ENCODE measurements at places on chromosomes 5 and 9.
A peak's percentile ranks its signal among the peaks of the same experiment; 100 is the strongest.

DNA sequence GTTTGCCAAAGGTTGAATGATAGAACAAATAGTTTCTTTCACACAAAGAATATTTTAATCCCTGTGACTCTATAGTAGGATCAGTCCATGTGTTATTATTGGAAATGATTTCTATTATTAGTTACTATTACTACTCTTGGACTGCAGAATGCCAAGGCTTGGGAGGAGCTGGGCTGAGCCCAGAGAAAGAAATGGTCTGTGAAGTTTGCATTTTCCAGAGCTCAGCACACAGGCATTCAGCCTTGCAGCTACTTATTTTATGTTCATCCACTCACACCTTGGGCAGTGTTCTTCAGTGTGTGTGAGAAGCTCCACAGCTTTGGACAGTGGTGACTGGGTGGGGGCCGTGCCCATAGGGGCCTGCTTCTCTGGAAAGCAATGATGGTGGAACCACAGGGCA is 583.1 kb downstream of the CCDC171 start:
- DNase-seq: no peak

DNA sequence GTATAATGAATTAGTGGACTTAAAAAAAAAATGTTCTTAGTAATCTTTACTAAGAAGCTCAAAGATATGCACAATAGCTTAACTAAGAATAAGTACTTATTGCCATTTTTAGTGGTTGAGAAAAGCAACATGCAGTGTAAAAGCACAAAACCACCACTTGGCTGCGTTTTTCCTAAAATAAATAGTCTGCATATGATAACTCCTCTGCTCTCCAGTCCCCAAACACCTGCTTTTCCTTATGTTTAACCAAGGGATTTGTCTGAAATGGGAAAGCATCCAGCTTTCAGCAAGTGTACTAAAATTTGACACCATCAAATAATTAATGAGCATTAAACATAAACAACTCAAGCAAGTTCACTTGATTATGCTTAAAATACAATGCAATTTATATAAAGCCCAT is 41.4 kb downstream of the PSIP1 start:
- no peak for DNase-seq

DNA sequence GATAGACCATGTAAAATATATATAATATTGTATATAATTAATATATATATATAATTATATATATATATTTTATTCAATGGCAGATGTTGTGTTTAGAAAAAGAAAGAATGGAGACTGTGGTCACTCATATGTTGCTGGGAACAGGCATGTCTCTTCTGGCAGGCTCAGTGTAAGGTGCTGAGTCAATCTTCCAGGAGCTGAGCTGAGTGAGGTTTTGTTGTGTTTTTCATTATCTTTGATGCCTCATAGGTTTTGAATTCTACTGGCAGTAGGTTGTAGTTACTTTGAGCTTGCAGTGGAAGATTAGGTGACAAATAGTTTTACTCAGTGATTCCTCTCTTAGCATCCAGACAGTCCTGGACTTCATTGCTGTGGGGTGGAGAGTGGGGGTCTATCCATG is 561.3 kb downstream of the IRX1 start:
- DNase-seq: no peak

- DNase-seq: peak; percentile 24
Observed at GRCh38 chr9:122445155-122445749, 32.5 kb downstream of the OR1J1 start.

DNA sequence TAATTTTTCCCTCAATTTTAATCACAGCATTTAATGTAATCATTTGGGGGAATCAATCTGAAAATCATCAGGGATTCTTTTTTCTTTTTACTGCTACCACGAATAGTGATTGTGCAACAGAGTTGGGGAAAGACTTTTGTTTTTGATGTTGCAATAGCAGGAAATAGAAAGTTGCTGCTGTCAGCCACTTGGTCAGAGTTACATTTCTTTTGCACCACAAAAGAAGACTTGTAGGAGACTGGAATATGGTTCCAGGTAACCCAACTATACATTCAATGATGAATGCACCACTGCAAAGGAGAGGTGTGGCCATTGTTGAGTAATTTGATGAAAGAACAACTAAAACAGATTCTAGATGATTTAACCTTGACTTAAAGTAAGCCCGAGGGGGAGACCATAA is 46.3 kb upstream of the PALM2AKAP2 start:
- DNase-seq: no peak

- no peak for DNase-seq
Observed at GRCh38 chr5:60568646-60569045, 131.3 kb downstream of the DEPDC1B start.

GRCh38 chr5:123937230-123937629 is 425.3 kb downstream of the CSNK1G3 start:
- DNase-seq: no peak

DNA sequence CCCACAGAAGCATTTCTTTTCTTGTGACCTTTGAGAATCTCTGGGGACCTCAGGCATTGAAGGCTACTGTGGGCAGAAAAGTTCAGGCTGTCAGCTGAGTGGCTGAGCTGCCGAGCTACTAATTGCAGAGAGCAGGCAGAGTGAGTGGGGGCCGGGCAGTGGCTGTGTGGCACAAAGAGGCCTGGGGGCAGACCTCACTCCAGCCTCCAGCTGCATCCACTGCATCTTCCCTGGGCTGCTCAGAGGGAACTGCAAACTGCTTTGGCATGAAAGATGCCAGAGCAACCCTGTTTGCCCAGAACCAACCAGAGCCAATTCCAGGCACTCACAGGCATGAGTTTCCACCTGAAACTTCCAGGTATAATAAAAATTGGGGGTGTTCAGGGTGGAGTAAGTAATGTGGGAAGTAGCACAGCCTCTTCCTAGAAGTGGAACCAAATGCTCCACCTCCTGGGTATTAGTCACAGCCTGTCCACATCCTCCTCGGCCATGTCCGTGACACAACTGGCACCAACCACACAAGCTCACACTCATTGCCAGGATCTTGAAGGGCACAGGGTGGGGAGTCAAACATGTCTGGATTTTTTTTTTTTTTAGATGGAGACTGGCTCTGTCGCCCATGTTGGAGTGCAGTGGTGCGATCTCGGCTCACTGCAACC is 548.9 kb downstream of the BNC2 start:
- no peak for DNase-seq

GRCh38 chr5:124952566-124952965 is 206.1 kb upstream of the ZNF608 start:
- no peak for DNase-seq

- no peak for DNase-seq
Observed at GRCh38 chr9:3246241-3246640, 279.6 kb downstream of the RFX3 start.

- no peak for DNase-seq
Observed at GRCh38 chr9:91502913-91503672, 79.5 kb upstream of the NFIL3 start.

DNA sequence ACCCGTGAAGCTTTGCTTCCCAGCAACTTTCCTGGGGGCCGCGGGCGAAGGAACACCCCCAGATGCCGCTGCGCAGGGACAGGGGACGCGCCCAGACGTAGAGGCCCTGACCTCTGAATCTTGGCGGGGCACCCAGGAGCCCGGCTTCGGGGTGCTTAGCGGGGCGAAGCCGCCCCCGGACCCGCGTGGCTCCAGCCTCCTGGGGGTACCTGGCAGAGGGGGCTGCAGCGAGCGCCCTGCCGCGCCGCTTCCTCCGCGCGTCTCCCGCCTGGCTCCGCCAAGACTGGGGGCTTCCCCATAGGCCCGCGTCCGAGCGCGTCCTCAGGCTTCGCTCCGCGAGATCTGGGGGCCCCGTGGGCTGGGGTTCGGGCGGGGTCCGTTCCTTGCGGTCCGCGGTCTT is 23.0 kb upstream of the ZNF782 start:
- DNase-seq: no peak

DNA sequence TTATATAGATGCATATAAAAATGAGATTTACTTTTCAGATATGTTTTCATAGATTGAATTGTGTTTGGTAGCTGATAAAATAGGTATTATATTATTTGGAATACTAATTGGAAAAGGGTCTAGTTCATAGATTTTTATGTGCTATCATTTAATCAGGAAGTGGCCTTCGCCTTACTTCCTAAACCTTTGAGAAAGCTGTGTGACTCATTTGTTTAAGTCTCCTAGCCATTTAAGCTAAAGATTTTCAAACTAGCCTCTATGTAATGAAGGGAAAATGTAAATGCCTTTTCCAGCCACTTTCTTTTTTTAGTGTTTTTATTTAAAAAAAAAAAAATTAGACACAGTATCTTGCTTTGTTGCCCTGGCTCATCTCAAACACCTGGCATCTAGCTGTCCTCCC is 97.5 kb downstream of the DMXL1 start:
- DNase-seq: no peak

DNA sequence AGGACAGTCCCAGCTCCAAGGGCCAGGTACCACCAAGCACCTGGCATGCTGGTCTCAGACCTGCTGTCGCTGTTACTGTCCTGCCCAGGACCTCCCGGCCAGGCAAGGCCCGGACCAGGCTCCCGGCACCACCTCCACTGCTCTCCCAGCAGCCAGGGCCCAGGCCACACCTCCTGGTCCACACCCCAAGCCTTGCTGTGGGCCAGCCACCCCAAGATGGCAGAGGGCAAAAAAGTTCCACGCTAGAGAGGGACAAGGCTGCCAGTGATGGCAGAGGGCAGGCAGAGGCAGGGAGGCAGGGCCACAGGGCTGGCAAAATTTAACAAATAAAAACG is 1.1 kb downstream of the DNLZ start:
- DNase-seq: no peak

DNA sequence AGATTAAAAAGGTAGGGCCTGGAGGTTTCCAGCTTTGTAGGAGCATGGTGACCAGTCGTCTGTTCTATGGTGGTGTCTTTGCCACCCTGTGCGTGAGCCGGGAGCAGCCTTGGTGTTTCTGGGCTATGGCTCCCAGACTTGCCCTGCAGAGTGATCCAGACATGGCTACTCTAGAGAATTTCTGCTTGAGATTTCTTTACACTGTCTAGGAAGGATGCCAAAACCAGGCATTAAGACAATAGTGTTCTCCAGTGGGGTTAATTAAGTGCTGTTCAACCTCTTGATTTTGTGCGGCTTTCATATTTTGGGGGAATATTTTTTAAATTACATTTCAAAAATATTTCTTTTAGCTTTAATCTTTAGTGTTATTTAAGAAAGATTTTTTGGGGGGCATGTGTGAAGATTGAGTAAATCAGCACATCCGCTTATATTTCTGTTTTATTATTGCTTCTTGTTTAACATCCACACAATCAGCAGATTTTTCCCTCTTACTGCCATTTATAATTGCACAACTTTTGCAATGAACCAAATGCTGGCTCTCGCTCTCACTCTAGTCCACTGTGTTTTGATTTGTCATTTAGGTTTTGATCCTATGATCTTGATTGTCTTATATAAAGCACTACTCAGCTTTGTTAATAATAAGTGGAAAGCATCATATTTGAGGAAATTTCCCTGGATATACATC is 110.5 kb downstream of the RASGRF2 start:
- no peak for DNase-seq

- DNase-seq: no peak
Observed at GRCh38 chr5:57989378-57989777, 470.5 kb downstream of the PLK2 start.

DNA sequence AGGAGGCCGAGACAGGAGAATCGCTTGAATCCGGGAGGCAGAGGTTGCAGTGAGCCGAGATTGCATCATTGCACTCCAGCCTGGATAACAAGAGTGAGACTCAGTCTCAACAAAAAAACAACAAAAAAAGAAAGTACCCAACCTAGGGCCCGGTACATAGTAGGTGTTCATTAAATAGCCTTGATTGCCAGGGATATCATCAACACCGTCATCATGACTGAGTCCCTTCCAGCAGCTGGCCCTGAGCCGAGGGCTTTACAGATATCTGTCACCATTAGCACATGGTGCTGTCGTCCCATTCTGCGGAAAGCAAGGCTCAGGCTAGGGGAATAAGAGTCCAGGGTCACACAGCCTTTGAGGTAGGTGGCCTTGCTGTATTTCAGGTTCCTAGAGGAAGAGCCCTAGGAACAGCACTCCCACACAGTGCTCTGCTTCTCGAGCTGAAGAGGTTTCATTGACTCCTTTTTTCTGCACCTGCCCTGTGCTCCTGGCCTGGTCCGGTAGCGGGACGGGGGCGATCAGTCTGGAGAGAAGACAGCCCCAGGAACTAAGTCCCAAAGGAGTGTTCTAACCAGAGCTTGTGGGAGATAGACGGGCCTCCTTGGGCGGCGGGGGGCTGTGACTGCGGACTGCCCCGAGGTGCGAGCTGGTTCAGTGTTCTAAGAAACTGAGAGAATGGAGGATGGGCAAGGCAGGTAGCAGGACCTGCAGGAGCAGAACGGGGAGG is 48.2 kb downstream of the CXXC5 start:
- no peak for DNase-seq

GRCh38 chr9:95771556-95772246 is 103.8 kb upstream of the ERCC6L2 start:
- peak; percentile 45 for DNase-seq

- no peak for DNase-seq
Observed at GRCh38 chr5:407801-408268, 35.1 kb upstream of the EXOC3 start.

- no peak for DNase-seq
Observed at GRCh38 chr5:371811-372555, 50.5 kb downstream of the AHRR start.

DNA sequence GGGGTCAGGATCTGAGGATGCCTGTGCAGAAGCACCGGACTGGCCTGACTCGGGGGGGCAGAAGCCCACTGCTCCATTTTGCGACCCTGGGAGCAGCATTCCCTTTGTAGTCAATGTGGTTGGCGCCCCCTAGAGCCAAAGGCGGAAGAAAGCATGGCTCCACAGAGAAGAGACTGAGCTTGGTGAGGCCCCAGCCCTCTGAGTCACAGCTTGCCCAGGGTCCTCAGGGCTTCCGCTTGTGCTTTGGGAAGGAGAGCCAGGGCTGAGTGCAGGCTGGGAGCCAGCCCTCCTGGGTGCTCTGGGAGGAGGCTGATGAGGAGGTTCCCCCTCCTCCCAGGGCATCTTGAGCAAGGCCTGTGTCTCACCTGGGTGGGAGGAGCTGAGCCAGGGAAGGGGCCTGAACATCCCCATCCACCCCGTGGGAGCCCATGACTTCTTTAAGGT is 5.5 kb upstream of the AQP3 start:
- peak; percentile 65 for DNase-seq

GRCh38 chr9:77680581-77680980 is 32.5 kb upstream of the GNA14 start:
- no peak for DNase-seq

- DNase-seq: no peak
Observed at GRCh38 chr5:19210886-19211285, 777.1 kb downstream of the CDH18 start.

Measured in smooth muscle cell of the brain vasculature (primary cell).